ENCODE measurements at places on chromosomes 7 and 10.

GRCh38 chr7:154686305-154686704 lies 316.6 kb downstream of the PAXIP1 start:
- DNase-seq = no peak

- peak; percentile 4 for DNase-seq
Observed at GRCh38 chr7:5780801-5781496, 514 bp downstream of the RNF216 start.

DNA sequence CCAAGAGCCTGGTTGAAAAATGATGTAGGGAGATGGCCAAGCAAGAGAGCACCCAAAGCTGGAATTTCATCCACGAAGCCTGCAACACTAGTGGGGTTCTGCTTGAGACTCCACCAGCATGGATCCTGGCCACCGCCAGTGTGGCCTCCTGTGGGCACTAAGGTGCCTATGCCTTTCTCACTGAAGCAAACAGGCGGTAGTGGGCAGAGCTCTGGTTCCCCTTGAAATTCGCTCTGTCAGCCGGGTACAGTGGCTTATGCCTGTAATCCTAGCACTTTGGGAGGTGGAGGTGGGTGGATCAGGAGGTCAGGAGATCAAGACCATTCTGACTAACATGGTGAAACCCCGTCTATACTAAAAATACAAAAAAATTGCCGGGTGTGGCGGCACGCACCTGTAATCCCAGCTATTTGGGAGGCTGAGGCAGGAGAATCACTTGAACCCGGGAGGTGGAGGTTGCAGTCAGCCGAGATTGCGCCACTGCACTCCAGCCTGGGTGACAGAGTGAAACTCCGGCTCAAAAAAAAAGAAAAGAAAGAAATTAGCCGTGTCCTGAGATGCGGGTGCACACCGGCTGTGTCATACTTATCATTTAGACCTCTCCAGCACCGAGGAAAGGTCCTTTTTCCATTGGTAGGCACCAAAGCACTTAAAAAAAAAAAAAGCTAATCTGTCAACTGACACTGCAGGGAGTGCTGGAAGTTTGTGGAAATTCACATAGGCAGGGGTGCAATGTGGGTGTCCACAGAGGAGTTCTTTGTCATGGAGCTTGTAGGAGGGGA lies 28.3 kb downstream of the CCM2 start:
- no peak for DNase-seq

DNA sequence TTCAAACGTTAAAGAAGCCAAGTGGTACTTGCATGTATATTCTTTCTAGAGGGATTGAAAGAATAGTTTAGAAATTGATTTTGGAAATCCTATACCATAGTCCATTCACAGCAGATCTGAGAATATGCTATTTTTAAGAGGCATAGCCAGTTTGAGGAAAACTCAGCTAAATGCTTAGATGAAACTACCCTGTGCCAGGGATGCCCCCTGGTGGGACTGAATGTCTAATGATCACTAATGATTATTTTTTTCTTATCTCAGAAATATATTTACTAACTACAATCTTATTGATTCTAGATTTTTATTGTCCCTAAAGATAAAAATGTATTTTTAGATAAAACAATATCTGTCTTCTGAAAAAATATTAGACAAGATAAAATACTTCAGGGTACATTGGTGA lies 844.9 kb upstream of the PHF14 start:
- DNase-seq = no peak

DNA sequence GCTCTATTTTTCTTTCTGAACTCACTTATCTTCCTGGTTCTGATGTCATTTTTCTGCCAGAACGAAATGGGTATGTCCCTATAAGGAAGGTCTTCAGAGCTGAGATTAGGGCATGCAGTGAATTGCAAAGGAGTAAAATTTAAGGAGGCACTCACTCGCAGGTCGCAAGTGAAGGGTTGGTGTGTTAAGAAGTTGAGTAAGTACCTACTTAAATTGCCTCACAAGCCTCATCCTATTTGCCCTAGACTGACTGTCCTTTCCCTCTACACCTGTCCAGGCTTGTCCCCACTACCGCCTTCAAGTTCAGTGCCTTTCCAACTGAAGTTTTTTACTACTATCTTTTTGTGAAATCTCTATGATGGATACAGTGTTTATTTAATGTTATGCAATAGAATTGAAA lies 191.5 kb downstream of the AHR start:
- no peak for DNase-seq

- DNase-seq = no peak
Observed at GRCh38 chr7:151984612-151985011, 28.4 kb downstream of the GALNTL5 start.

DNA sequence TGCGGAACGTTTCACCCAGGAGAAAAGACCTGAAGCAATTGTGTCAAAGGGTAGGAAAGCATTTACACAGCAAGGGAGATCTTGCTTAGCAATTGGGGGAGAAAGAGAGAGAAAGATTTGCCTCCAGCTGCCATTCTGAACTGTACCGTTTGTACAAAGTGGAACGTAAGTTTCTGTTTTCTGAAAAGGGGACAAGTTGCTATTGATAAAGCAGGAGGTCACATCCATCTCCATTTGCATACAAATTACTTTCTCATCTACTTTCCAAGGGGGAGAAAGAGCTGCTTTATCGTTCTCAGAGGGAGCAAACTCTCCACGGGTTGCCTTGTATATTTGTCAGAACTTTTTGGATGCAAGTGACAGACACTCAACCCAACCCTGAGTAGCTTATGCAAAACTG lies 92.0 kb upstream of the CARD11 start:
- DNase-seq = no peak
